Stromal cell of bone marrow (primary cell): ENCODE measurements at places on chromosomes 6 and 20.

GRCh38 chr20:49980140-49981008, 2.4 kb upstream of the SNAI1 start:
- DNase-seq, result no peak

GRCh38 chr20:5833309-5833941, 83.2 kb downstream of the SHLD1 start:
- no peak for DNase-seq

GRCh38 chr20:1319051-1319450, 9.9 kb downstream of the SDCBP2 start:
- no peak for DNase-seq

DNA sequence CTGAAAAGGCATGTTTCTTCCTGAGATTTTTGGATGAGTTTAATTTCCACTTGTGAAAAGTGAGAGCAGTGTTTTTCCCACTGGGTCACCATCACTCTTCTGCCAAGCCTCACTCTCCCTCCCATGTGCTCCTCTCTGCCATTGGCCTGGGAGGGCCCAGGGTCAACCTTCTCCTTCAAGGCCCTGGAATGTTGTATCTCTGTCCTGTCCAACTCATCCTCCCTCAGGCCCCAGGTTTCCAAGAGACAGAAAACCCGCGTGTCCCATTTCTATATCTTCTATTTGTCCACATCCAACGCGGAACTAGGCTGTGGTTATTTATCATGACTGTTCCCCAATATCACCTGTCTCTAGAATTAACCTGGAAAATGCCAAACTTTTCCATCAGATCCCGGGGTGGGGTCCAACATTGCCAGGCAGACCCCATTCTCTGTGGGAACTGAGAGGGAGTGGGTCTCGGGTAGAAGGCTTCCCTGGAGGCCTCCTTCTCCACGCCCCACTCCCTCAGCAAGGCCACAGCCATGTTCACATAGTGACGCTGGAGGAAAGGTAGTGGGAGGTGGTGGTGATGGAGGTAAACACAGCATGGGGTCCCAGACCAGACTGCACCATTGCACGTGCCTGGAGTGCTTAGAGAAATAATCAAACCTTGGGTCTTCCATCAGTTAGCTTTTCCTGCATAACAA, 173.5 kb downstream of the SCP2D1 start:
- DNase-seq, result no peak

DNA sequence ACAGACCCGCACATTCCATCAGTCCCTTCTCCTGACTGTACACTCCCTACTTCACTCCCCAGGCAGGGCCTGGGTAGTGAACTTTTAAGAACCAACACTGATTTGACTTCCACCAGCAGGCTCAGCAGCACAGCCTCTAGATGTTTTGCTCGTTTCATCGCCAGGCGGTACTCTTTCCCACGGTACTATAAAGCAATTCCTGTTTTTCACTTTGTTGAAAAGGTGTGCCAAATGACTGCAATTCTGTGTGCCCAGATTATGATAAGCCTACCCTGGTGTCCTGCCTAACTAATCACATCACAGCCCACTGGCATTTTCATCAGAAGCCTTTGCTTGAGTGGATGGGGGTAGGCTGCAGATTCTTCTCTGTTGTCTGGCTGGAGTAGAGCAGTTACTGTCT, 12.9 kb upstream of the WTAP start:
- no peak for DNase-seq

DNA sequence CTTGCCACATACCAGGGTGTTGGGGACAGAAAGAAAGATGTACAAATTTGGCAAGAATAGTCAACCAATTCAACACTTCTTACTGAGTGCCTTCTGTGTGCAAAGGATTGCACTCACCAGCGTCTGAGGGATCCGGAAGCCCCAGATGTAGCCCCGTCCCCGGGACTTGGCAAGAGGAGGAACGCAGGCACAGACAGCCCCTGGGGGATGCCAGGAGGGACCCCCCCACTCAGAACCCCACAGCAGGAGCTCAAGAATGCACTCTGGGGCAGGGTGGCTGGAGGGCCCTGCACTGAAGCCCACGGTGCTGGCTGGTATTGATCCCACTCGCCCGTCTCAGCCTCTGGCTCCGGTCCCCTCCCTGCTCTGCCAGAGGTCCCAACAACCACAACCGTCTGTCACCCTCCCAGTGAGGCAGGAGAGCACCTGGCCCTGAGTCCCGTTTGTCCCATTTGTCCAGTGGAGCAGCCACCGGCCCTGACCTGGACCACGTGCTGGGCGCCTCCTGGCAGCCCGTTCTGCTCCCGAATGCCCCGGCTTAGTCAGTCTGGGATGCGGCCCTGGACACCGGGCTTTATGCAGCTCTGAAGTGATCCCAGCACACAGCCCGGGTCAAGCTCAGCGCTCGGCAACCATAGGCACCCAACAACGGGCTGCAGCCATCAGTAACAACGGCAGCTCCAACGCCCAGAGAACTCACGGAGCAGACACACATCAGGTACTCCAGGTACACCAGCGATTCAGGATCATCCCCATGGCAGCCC, 128.7 kb downstream of the DLL1 start:
- DNase-seq, result no peak
